ENCODE measurements at places on chromosomes 3 and 15. TPM values are rescaled to one million over a fixed set of nuclear protein-coding genes. Genes with fewer than 3 reads are reported as not detected.
A peak's percentile ranks its signal among the peaks of the same experiment; 100 is the strongest.

DNA sequence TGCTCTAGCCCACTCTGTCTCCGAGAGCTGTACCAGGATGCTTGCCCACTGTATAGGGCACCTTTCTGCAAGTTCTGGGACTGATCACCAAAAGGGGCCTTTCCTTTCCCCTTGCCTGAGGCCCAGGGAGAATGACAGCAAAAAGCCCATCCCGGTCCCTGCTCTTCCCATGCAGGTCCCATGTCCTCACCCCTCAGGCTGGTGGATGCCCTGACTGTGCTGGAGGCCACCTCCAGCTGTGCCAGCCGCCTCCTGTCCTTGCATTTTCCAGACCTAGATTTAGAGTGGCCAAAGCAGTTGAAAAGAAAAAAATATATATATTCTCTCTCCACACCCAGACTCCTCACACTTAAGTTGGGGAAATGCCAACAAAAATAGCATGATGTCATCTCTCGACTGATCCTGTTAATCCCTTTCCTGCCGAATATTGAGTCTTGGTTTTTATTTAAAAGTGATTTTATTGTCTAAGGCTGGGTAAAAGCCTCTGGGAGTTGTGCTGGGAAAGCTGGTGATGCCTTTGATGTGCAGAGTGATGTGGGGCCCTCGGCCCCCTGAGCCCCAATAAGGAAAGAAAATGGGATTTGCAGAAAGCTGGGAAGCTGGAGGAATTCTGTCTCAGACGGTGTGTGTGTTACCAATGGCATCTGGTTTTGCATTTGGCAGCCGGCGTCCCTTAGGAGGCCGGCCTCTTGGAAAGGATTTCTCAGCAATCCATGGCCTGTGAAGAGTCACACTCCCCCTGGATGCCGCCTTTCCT is 29.3 kb upstream of the TPM1 start:
- peak; percentile 73 for DNase-seq

DNA sequence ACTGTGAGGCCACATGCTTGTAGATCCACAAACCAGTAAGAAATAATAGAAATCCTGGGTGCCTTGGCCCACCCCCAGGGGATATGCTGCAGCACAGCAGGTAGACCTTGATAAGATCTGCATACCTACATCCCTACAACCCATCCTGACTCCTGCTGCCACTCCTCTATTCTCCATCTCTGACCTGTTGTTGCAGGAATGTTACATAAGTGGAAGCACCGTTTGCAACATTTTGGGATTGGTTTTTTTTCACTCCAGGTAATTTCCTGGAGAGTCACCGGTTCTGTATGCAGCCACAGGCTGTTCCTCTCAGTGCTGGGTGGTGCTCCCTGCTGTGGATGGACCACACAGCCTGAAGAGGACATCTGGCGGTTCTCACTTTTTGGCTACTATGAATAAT is 16.1 kb upstream of the CSPG5 start:
- DNase-seq: no peak

- no peak for DNase-seq
Measured at GRCh38 chr15:61929452-61929851, 130.8 kb downstream of the VPS13C start.

DNA sequence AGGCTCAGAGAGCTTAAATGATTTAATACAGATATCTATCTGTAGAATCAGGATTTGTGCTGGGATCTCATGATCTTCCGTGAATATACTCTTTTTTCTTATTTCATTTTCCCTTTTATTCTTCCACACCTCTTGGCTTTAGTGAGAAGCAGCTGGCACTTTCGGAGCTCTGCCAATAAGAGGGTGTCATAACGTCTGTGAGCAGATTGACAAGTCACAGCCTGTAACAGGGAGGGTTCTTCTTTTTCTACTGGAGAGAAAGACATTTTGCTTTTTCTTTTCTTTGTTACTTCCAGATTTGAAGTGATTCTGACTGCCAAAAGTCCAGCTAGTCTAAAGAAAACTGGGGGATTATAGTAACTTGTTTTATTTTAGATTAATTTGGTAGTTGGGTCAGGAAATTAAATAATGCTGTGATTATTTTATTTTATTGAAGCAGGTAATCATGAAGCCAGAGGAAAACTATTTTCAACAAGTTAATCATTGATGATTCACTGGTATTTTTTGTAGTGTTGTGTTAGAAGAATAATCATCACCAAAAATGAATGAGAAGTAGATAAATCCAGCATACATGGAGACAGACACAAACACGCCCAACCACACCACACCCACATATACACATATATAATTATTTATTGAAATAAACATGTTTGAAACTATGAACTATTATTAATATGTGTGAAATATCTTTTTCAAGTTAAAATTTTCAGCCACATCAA is 69.8 kb downstream of the TNFAIP8L3 start:
- no peak for DNase-seq

DNA sequence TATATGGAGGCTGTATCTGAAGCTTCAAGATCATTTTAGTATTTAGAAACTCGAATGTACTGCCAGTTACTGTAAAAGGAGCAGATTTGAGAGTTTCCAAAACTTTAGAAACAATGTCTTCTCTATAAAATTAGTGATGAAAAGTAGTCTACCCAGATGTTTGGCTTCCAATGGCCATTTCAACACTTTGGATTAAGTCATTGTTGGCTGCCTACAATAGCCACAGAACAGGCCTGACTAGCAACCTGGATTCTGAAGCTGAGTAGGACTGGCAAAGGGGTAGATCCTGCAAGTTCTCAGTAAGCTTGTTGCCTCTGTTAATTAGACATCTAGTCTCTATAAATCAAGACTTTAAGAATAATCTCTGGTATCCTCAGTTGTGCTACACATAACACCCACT is 239.0 kb upstream of the KCNMB2 start:
- no peak for DNase-seq

GRCh38 chr3:156233876-156234275 is 113.5 kb downstream of the KCNAB1 start:
- no peak for DNase-seq

DNA sequence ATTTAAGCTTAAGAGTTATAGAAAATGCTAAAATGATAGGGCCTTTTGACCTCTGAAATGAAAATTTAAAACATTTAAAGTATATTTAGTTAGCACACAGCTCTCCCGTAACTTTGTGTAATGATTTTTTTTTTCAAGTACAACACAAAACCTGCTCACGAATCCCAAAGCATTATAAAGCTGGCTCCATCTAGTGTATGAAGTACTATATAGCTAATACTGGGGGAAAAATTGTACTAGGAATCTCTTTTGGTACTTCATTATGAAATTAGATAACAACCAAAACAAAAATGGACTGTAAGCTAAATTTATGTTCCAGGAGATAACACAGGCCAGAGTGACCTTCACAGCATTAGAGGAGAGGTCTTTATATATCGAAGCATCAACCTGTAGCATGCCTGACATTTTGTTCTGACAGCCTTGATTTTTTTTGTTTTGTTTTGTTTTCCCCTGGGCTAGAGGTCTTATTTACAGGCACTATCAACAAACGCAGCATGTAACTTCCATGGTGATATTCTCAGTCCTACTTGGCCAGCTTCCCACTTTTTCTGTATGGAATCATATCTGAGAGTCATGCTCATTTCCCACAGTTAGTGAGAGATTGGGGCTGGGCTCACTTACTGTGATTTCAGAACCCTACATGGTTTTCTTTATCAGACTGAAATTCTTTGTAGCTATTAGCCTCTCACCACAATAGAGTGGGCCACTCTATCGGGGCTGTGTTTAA is 116.3 kb downstream of the MITF start:
- DNase-seq: no peak

DNA sequence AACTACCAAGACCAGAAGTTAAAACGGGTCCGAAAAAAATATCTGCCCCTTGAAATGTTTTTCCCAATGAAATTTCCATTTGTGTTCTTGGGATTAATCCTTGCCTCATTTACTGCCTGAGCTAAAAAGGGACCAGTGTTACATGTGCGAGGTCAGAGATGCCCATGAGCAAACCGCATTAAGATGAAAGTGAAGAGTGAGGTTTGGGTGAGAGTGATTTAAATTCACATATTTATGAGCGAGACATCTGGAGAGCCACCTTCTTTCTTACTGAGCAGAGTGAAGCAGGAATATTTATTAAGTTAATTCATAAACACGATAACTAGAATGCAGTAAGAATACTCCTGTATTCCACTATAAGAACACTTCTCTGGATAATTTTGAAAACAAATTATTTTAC is 41.3 kb downstream of the SRP14 start:
- no peak for DNase-seq

GRCh38 chr3:52104684-52105640 is 48.6 kb upstream of the DUSP7 start:
- peak; percentile 22 for DNase-seq

DNA sequence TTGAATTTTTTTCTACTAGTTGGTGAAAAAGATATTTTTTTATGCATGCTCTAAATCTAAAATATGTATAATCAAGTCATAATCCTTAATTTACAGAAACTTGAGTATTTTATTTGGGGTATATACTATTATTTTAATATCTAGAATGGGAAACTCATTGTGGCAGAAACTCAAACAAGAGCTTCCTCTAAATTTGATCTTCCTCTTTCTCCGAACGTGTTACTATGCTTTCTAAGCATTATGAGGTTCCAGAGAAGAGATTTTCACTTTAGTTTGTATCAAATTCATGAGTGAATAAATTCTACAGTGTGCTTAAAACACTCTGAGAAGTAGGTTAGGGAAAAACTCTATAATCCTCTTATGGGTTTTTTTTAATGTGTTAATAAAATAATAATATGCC is 173.1 kb downstream of the POTEB3 start:
- no peak for DNase-seq

- DNase-seq: no peak
Measured at GRCh38 chr15:57217778-57218598, 158.3 kb upstream of the CGNL1 start.

GRCh38 chr15:63860155-63860554 is 26.4 kb upstream of the HERC1 start:
- DNase-seq: no peak

DNA sequence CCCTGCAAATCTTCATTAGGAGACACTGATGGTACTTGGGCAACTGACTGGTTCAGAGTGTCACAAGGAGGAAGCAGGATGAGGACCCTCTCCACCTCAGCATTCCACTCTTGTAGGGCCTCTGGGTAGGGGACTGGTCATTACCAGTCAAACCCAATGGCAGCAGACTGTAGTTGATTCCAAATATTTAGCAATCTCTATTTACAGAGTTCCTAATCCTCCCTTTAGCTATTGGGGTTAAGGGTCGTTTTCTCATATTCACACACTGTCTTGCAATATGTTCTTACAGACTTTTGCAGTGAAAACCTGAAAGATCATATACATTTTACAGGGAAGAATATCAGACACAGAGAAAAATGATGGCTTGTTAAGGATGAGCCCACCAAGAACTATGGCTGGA is 397.7 kb downstream of the GAP43 start:
- no peak for DNase-seq

GRCh38 chr3:133883641-133884040 is 12.0 kb downstream of the RAB6B start:
- DNase-seq: no peak

- no peak for DNase-seq
Measured at GRCh38 chr3:129695230-129695629, 88.8 kb upstream of the PLXND1 start.

GRCh38 chr15:69725957-69726356 is 273.3 kb downstream of the RPLP1 start:
- DNase-seq: no peak

GRCh38 chr3:195101927-195102608 is 168.9 kb downstream of the XXYLT1 start:
- no peak for DNase-seq

GRCh38 chr15:66735909-66736305 is 33.9 kb downstream of the SMAD6 start:
- peak; percentile 64 for DNase-seq

GRCh38 chr15:66328771-66329170 is 27.7 kb downstream of the TIPIN start:
- DNase-seq: no peak

GRCh38 chr15:96402403-96402802 is 71.9 kb downstream of the NR2F2 start:
- DNase-seq: no peak

IGSF11 gene
- polyA plus RNA-seq: 2.7 TPM

NLGN1 gene
- polyA plus RNA-seq: 0.48 TPM

CHDH gene
- polyA plus RNA-seq: 2.2 TPM

CCR9 gene
- polyA plus RNA-seq: not detected

LSMEM2 gene
- 14.6 TPM for polyA plus RNA-seq

FBXW12 gene
- not detected for polyA plus RNA-seq

SLC24A5 gene
- not detected for polyA plus RNA-seq
